ENCODE measurements at places on chromosomes 2 and 18. TPM values are rescaled to one million over a fixed set of nuclear protein-coding genes. Genes with fewer than 3 reads are reported as not detected.

GRCh38 chr2:232513353-232513752 is 6.8 kb upstream of the PRSS56 start:
- no peak for DNase-seq
- H3K27me3 ChIP-seq = peaks cover 8% of the 10 kb centered on the region
- H3K4me3 ChIP-seq = no peak overlapping the region

DNA sequence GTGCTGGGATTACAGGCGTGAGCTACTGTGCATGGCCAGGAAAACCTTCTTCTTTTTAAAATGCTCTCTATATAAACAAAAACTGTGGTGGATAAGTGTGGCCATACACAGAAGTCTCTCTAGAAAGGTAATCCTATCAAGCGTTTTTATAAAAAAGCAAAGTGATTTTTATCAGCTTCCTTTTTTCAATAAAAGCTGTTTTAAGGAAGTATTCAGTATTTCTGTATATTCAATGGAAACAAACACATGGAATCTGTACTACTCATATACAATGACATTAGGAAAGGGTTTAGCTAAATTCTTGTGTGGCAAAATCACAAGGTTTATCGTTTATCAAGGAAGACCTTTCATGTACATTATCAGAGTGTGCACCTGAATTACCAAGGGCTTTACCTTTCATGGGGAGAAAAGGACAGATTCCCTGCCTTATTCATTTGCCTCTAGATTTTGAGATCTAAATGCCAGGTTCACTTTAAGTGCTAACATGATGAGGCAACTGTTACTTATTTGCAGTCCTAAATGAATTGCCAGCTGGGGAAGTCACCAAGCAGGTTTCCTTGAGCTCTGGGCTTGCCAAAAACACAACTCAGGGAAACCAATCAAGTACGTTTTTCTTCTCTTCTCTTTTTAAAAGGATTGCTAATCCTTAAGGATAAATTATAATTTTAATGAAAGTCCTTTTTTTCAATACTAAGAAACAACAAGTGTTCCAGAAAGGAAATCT is 70.8 kb downstream of the RTN4 start:
- no peak overlapping the region for H3K4me3 ChIP-seq
- H3K27me3 ChIP-seq = no peaks in the 10 kb centered on the region
- no peak for DNase-seq
- H3K27ac ChIP-seq = peak overlapping the region; percentile 32
- H3K4me1 ChIP-seq = peaks cover 82% of the 10 kb centered on the region
- H3K36me3 ChIP-seq = peaks cover 20% of the 10 kb centered on the region

DLGAP1 gene
- total RNA-seq = 3.8 TPM

NOL4 gene
- total RNA-seq = 0.56 TPM

CHPF gene
- 23.2 TPM for total RNA-seq

Data from lower lobe of right lung (tissue), 2 donors.